ENCODE measurements at places on chromosomes 12 and 14.

- DNase-seq = no peak
These were observed 9.1 kb upstream of the PTGER2 start for GRCh38 chr14:52305014-52305413.

GRCh38 chr12:87231818-87232217 is 797.4 kb downstream of the C12orf50 start:
- DNase-seq = no peak

DNA sequence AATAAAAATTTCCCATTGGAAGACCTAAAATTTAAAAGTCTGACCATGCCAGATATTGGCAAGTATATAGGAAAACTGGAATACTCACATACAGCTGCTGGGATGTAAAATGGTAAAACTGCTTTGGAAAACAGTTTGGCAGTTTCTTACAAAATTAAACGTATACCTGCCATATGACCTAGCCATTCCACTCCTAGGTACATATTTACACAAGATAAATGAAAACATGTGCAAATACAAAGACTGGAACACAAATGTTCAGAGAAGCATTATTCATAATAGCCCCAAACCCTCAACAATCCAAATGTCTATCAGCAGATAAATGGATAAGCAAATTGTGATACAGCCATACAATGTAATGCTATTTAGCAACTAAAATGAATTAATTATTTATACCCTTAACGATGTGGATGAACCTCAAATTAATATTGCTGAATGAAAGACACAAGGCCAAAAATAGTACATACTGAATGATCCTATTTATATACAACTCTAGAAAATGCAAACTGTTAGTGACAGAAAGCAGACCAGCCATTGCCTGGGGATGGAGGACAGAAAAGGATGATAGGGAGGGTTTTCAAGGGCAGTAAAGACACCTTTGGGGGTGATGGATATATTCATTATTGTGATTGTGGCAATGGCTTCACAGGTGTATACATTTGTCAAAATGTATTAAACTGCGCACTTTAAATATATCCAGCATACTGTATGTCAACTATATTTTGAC is 21.3 kb upstream of the TCP11L2 start:
- no peak for DNase-seq

DNA sequence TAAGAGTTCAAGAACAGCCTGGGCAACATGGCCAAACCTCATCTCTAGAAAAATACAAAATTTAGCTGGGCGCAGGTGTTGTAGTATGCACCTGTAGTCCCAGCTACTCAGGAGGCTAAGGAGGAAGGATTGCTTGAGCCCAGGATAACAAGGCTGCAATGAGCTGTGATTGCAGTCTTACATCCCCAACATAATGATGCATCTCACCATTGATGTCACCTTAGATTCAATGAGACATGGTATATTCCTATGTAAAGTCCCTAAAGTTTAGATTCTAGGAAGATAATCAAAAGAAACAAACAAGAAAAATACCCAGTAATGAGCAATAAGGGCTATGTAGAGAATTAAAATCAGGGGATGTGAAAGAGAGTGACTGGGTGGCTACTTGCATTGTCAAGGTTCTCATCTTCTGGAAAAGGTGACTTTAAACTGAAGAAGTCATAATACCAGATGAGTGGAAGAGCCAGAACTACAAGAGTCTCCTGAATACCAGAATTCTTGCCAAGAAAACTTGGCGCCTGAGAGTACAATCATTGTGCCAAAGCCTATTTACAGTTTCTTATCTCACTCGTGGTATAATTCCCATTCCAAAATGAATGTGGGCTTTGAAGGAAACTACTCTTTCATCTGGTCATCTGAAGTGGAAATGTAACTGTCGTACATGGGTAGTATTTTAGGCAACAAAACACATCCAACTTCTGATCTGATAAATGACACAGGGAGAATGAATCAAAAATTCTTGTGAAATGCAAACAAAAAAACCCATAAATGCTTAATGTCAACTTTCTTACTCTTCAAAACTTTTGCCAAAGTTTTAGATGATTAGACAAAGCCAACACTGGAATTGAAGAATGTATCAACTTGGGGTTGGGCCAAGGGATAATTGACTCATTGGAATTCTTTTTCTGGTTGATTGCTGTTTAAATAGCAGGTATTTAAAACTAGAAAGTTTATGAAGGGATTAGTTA is 81.1 kb upstream of the ST8SIA1 start:
- DNase-seq = no peak

- DNase-seq = no peak
These were observed 50.6 kb upstream of the OXA1L start for GRCh38 chr14:22715890-22716289.

- no peak for DNase-seq
These were observed 43.5 kb downstream of the IGF1 start for GRCh38 chr12:102436867-102437266.

DNA sequence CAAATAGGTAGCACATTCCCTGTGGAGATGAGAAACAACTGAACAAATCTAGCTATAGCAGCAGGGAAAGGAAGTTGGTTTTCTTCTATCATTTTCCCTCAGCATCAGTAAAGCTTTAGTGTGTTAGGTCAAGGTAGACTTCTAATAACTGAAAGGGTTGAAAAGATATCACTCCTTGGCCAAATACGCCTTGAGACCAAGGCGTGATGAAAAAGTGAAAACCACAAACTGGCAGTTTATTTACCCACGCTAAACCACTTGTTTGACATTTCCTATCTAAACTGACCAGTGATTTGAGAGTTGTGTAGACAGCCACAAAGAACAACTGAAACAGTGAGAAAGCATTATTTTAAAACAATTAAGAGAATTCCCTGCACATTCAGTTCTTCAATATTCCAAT is 99.6 kb upstream of the SOX5 start:
- no peak for DNase-seq

DNA sequence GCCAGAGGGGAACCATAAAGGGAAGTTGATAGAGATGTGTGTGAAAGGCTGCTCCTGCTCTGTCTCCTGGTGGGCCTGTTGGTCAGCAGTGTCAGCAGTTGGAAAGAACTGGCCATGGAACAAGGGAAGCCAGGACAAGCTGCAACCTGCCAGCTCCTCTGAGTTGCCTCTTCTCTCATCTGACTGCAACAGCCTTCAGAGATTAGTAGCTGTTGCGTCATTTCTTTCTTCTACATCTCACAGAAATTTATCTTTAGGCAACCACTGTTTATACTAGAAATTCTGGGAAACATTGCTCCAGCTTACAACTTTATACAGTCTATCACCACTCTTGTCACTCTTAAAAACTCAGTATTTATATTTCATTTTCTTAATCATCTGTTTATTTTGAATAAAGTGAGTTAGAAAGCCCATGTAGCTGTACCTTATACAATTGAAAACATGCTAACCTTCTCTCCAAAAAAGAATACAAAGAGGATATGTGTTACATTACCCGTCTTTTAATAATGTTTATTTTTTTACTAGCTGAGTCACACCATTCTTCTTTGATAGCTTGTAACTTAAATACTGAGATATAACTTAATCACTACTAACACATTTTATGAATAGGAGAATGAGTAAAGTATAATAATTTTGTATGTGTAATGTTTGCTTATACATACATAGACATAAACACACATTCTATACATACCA is 224.2 kb downstream of the LRFN5 start:
- DNase-seq = no peak

- no peak for DNase-seq
These were observed 156.1 kb downstream of the DIO2 start for GRCh38 chr14:80055226-80055625.

- DNase-seq = no peak
These were observed 1320.5 kb upstream of the SEL1L start for GRCh38 chr14:82854131-82854530.

GRCh38 chr14:99143793-99144192 is 128.2 kb downstream of the BCL11B start:
- no peak for DNase-seq

DNA sequence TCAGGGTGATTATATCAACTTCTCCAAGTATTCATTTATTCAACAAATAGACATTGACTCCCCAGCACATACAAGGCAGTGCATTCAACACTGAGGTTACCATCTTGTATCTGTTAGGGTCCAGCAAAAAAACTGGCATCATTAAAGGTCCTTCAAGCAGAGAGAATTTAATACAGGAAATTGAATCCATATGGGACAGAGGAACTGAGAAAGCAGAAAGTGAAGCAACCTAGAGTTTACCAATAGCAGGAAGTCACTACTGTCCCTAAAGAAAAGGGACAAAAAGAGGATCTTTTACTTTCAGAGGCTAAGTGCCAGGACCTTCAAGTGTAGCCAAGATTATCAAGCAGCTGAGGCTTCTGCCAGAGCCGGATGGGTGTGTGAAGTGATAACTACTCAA is 237.8 kb upstream of the TBX3 start:
- DNase-seq = no peak

GRCh38 chr12:5715021-5715420 is 230.0 kb downstream of the ANO2 start:
- no peak for DNase-seq

- no peak for DNase-seq
These were observed 150.9 kb upstream of the SLC38A2 start for GRCh38 chr12:46523446-46523845.

- no peak for DNase-seq
These were observed 49.7 kb downstream of the PSMA6 start for GRCh38 chr14:35341751-35342488.

- DNase-seq = peak; percentile 33
These were observed 8.1 kb downstream of the LRRC43 start for GRCh38 chr12:122190842-122191668.

DNA sequence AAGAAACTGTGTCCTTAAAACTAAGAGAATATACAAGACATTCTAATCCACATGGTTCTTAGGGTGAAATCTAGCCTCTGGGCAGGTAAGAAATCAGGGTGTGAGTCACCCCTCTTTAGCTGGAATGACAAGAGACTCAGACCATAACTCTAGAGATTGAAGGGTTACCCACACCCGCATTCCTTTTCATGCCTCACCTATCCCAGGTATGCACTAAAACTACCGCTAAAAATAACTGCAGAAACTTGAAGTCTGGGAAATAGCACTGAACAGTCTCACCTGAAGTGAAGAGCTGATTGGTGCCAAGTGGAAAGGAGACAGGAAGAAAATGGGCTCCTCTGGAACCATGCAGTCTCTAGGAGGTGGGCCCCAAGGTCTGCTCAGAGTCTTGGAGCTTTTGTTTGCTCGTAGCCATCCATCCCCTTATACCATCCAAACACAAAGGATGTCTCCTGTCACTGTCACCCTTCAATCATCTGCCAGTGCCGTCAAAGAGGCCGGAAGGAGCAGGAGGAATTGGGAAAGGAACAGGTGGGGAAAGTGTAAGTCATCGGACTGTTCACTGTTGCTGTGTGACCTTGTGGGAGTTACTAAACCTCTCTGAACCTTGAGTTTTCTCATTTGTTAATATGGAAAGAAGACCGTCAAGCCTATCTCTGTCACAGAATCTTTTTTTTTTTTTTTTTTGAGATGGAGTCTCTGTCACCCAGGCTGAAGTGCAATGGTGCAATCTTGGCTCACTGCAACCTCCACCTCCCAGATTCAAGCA is 22.4 kb downstream of the DDX47 start:
- DNase-seq = no peak

DNA sequence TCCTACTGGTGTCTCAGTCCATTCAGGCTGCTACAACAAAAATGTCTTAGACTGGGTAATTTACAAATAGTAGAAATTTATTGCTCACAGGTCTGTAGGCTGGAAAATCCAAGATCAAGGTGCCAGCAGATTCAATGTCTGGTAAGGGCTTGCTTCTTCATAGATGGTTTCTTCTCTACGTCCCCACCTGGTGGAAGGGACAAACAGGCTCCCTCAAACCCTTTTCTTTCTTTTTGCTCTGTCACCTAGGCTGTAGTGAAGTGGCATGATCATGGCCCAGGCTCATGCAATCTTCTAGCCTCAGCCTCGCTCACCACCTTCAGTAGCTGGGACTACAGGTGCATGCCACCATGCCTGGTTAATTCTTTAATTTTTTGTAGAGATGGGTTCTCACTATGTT is 106.8 kb upstream of the RPH3A start:
- no peak for DNase-seq

GRCh38 chr12:100403446-100403845 is 46.6 kb downstream of the SLC17A8 start:
- DNase-seq = no peak

DNA sequence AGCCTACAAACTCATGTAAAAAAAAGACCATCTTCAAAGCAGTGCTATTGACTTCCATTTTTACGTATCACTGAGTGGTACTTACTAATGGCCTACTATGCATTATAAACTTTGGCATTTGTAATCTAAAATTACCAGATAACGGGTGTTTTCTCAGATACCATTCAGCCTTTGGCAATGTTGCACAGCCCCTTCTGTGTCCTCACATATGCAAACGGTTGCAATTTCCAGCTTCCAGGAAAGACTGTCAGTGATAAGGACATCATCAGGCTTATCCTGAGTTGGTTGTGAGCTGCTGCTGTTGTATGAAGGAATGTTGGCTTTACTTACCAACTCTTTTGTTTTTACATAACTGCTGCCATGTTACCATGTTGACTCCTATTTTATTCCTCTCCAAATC is 1.6 kb upstream of the SLC6A13 start:
- no peak for DNase-seq

DNA sequence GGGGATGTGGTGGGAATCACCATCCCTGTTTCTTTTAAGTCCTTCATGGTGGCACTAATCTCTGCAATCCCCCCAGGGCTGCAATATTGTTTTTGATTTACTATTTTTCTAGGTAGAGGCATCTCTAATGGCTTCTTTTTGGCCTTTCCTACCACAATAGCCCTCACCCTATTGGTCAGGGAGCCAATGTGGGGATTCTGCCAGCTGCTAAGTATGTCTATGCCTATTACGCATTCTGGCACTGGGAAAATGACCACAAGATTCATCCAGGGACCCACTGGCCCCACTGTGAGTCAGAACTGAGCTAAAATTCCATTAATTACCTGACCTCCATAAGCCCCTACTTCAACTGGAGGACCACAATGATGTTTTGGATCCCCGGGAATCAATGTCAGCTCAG is 15.9 kb upstream of the GLIPR1L2 start:
- DNase-seq = no peak

GRCh38 chr14:43894534-43894933 is 612.5 kb downstream of the FSCB start:
- DNase-seq = no peak

GRCh38 chr14:79056879-79057278 is 886.7 kb downstream of the NRXN3 start:
- DNase-seq = no peak

GRCh38 chr14:56268673-56269072 is 150.5 kb downstream of the PELI2 start:
- DNase-seq = no peak

- DNase-seq = no peak
These were observed 111.2 kb upstream of the SLC38A2 start for GRCh38 chr12:46483572-46484395.

- no peak for DNase-seq
These were observed 10.5 kb downstream of the GABARAPL1 start for GRCh38 chr12:10223208-10223607.

GRCh38 chr12:104535369-104535768 is 78.6 kb downstream of the CHST11 start:
- no peak for DNase-seq

GRCh38 chr14:59238216-59238615 is 49.7 kb downstream of the DAAM1 start:
- DNase-seq = no peak
